Uterus (tissue), 4 donors: ENCODE measurements at places on chromosomes 5 and 9. TPM values are rescaled to one million over a fixed set of nuclear protein-coding genes. Genes with fewer than 3 reads are reported as not detected.

ADAMTS16 gene
- total RNA-seq = 0.34 TPM

CEP120 gene
- 37.6 TPM for total RNA-seq

FOXD1 gene
- total RNA-seq = 1.3 TPM

INPP5E gene
- total RNA-seq = 6.7 TPM

PTGDS gene
- 13.5 TPM for total RNA-seq

DOK3 gene
- total RNA-seq = 7.7 TPM

SARDH gene
- 14.1 TPM for total RNA-seq

HACD4 gene
- total RNA-seq = 8.7 TPM

IL9 gene
- total RNA-seq = not detected

FRMD3 gene
- 13.3 TPM for total RNA-seq

SOX30 gene
- not detected for total RNA-seq

SPATA31E1 gene
- not detected for total RNA-seq

LRRC19 gene
- total RNA-seq = not detected

DNA sequence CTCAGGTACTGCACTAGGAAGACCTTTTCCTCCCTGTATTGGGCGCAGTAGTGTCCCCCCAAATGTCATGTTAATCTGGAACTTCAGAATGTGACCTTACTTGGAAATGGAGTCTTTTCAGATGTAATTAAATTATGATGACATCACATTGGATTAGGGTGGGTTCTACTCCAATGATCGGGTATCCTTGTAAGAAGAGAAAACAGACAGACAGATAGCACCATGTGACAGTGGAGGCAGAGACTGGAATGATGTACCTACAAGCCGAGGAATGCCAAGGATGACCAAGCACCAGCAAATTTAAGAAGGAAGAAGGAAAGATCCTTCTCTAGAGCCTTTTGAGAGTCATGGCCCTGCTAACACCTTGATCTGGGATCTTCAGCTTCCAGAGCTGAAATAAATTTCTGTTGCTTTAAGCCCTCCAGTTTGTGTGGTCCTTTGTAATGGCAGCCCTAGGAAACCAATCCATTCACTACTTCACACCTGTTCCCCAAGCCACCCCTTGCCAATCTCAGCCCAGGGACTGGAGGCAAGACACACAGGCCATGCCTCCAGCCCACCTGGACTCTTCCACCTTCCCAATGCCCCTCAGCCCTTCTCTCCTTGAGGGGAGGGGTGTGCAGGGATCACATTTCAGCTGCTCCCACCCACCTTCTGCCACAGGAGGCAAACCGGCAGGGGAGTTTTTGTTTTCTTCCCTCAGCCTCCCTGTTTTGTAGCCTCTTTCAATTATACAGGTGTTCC, 1.6 kb downstream of the CCNJL start:
- no peak for DNase-seq

GRCh38 chr5:37723162-37723961, 116.5 kb downstream of the GDNF start:
- no peak for DNase-seq

GRCh38 chr5:109573766-109574165, 116.0 kb upstream of the MAN2A1 start:
- DNase-seq = no peak

- no peak for DNase-seq
Observed at GRCh38 chr9:126235336-126236243, 91.0 kb upstream of the MVB12B start.

GRCh38 chr9:130627051-130627450, 37.3 kb upstream of the PRDM12 start:
- DNase-seq = no peak

GRCh38 chr5:119264186-119264585, 91.6 kb upstream of the TNFAIP8 start:
- DNase-seq = no peak

- no peak for DNase-seq
Observed at GRCh38 chr5:123690821-123691220, 178.8 kb downstream of the CSNK1G3 start.

GRCh38 chr5:162624110-162624509, 556.5 kb downstream of the GABRG2 start:
- no peak for DNase-seq

DNA sequence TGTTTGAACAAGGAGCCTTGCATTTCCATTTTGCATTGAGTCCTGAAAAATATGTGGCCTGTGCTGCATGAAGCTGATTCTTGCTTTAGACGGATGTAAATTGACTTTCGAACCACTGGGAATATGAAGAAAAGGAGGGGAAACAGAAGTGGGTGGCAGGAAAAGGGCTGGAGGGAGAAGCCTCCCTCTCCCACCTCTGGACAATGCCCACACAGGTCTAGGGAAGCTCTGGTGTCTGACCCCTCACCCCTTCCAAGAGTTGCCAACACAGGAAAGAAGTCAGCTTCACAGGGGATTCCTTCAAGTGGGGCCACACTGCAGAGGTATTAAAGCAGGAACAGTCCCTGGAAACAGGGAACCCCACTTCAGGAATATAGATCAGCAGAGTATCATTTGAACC, 52.2 kb downstream of the ZNF366 start:
- no peak for DNase-seq

GRCh38 chr9:98656511-98656910, 52.2 kb downstream of the GABBR2 start:
- no peak for DNase-seq

DNA sequence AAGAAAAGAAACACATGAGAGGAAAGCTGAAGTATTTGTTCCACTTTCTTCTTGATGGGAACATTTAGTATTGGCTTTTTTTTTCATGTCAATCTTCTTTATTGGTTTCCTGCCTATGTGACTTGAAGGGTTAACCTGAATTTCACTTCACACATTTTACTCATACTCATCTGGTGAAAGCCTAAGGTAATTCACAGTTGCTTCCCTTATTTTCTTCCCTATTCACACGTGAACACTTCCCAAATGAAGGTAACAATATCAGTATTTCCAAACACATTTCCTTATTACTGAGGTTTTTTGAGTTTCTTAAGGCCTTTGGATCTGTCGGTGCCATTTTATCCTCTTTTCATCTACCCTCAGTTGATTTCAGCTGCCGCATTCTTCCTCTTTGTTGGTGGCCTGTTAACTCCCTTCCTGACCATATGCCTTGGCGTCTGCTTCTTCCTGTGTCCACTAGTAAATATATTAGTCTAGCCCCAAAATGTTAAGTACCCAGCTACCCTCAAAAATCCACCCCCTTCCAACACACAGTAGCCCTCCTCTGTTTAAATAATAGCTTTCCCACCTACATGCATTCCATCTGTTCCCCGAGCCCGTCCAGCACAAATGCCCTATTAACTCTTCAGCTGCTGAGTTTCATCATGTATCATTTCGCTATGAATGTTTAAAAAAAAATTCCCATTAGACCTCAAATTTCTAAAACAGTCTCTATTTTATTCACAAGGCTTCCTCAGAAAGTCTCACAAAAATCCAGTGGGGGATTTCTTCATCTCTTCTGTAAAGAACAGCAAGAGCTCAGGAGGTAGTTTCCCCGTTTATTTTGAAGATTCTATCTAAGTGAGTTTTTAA, 97.3 kb downstream of the USP20 start:
- no peak for DNase-seq

- no peak for DNase-seq
Observed at GRCh38 chr5:26482076-26482809, 556.1 kb downstream of the CDH9 start.

- DNase-seq = peak; percentile 94
Observed at GRCh38 chr5:177455661-177456590, 9.3 kb downstream of the PRR7 start.

DNA sequence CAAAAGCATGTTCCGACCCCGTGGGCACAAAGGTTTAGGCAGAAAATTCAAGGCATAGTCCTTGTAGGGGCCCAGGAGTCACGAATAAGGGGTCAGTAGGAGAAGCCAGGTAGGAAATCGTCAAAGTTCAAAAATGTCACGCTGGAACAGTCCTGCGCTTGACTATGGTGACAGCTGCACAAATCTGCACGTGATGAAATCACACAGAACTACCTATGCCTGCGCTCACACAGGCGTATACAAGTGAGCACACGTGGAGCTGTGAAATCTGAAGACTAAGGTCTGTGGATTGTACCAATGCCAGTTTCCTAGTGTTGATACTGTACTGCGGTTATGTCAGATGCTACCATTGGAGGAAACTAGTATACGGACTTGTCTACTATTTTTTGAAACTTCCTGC, 303.1 kb upstream of the PANK3 start:
- DNase-seq = no peak

- no peak for DNase-seq
Observed at GRCh38 chr5:31913808-31914207, 260.3 kb downstream of the GOLPH3 start.

DNA sequence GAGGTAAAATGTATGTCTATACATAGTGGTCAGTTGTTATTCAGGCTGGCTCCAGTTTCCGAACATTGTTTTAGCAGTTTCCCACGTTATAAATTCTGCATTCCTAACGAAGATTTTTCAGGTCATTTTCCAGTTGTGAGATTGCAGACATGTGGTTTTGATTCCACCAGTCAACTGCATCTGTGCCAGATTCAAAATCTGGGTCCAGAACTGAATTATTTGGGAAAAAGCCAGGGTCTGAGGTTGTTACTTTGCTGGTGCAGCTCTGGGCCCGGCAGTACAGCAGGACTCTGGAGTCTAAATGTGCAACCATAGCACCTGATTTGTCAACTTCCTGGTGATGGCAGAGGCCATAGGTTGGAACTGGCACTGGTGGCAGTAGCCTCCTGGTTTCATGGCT, 105.7 kb upstream of the MEGF10 start:
- no peak for DNase-seq

DNA sequence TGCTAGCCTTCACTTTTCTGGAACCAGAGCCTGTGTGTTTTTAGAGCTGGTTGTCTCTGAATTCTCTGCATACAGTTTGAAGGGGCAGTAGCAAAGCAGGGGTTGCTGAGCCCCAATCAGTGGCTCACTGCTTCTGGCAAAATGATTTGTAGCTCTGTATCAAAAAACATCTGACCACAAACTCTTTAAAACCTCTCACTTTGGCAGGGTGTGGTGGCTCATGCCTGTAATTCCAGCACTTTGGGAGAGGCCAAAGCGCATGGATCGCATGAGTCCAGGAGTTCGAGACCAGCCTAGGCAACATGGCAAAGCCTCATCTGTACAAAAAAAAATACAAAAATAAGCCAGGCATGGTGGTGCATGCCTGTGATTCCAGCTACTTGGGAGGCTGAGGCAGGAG, 28.3 kb upstream of the APC start:
- no peak for DNase-seq

- DNase-seq = no peak
Observed at GRCh38 chr5:42666869-42667268, 89.7 kb upstream of the CCDC152 start.

- no peak for DNase-seq
Observed at GRCh38 chr9:79616013-79616412, 44.2 kb downstream of the TLE4 start.

- DNase-seq = peak; percentile 88
Observed at GRCh38 chr9:16726718-16727451, 143.6 kb downstream of the BNC2 start.

GRCh38 chr5:125198270-125198974, 452.0 kb upstream of the ZNF608 start:
- DNase-seq = peak; percentile 65

- DNase-seq = no peak
Observed at GRCh38 chr5:54986269-54986654, 869 bp upstream of the ESM1 start.

GRCh38 chr9:112332214-112332613, 1.2 kb downstream of the PTBP3 start:
- DNase-seq = no peak

- DNase-seq = no peak
Observed at GRCh38 chr5:166708291-166708690, 1583.2 kb upstream of the WWC1 start.

DNA sequence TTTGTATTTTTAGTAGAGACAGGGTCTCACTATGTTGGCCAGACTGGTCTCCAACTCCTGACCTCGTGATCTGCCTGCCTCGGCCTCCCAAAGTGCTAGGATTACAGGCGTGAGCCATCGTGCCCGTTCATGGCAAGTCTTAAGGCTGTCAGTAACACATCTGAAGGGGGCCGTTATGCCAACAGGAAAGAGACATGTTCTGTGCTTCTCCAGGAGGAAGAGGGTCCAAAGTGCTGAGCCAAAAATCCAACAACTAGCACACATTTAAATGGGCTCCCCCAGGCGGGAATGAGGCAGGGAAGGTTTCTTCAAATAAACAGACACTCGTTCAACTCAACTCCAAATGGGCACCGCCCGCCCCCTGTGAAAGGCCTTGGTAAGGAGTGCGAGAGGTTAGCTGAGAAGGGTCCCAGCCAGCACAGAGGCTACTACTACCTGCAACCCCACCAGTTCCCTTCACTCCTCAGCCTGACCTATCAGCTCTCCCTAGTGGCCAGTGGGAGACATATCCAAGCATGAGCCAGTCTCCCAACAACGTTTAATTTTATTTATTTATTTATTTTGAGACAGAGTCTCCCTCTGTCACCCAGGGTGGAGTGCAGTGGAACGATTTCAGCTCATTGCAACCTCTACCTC, 84.1 kb upstream of the DMRT1 start:
- DNase-seq = no peak

DNA sequence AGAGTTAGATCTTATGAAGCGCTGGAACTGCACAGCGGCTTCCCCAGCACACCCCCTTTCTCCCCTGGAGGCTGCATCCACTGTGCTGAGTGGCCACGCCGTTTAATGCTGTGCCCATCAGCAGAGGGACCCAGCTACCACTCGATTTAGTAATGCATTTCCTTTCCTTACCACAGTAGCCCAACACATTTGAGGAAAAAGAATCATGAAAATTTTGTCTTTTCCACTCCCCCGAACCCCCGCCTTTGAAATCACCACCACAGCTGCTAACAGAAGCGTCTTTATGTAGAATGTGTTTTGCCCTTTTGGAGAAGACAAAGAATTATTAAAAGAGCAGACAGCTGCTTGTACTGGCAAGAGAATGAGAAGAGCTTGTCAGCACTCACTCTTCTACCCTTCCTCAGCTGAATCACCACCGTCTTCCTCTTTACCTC, 73.2 kb downstream of the ACER2 start:
- no peak for DNase-seq

DNA sequence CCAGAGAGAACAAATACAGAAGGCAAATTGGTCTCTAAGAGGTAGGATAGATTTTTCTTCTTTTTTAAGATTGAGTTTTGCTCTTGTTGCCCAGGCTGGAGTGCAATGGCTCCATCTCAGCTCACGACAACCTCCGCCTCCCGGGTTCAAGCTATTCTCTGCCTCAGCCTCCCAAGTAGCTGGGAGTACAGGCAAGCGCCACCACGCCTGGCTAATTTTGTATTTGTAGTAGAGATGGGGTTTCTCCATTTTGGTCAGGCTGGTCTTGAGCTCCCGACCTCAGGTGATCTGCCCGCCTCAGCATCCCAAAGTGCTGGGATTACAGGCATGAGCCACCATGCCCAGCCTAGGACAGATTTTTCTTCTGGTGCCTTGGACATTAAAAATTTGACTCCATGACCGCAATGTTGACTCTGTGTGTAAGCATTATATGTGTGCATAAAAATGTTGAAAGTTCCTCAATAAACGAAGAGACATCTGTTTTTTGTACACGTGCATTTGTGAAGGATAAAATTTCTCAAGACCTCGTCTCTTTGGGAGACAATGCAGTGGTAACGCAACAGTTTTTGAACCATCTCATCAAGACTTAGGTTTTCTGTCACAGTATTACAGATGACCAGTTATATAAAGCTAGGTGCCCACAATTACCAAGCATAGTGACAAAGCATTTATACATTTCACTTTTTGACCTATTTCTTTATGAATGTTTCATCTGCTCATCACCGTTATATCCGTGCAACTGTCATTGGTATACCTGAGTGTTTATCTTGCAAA, 17.4 kb downstream of the VCP start:
- DNase-seq = no peak

GRCh38 chr5:161600156-161600555, 53.6 kb upstream of the GABRB2 start:
- DNase-seq = no peak

- no peak for DNase-seq
Observed at GRCh38 chr5:115435778-115436712, 108.5 kb downstream of the FEM1C start.
